NCI-H1417 (cell line): ENCODE measurements at places on chromosomes 5 and 9.

- DNase-seq = no peak
These were observed 25.4 kb upstream of the EXOC3 start for GRCh38 chr5:417301-418161.

DNA sequence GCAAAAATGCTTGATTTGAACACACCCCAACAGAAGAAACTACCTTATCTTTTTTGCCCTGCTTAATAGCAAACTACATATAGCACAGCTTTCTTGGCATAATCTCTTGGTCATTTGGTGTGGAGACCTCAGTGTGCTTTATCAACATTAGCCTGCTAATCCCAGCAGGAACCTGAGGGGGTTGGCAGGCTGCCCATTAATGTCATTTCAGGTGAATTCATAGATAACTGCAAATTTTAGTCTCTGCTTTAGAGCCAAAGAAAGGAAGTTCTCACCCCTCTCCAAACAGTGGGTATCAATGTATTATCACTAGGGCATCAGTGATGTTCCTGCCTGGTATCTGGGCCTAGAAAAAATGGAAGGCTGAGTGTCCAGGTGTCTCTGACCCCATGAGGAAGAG is 489.0 kb downstream of the NTRK2 start:
- no peak for DNase-seq

- no peak for DNase-seq
These were observed 54.4 kb downstream of the ZNF622 start for GRCh38 chr5:16411235-16411634.

GRCh38 chr9:131880833-131881583 is 141.1 kb upstream of the RAPGEF1 start:
- DNase-seq = no peak

- DNase-seq = no peak
These were observed 150.3 kb downstream of the GIN1 start for GRCh38 chr5:102969641-102970040.

DNA sequence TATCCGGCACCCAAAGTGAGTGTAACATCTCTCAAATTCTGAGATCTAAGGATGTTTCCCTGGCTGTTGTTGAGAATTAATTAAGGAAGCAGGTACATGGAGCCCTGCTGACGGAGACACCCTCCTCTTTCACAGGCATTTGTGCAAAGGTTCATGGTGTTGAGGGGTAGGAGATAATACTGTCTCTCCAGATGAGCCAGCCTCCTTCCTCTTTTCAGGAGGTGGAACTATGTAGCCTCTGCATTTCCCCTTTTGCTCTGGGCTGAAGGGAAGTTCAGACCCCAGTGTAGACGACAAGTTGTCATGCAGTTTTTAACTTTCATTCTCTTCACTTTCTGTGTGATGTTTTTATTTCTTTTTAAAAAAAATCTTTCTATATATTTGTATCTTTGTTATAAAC is 107.5 kb downstream of the GALNT10 start:
- no peak for DNase-seq

GRCh38 chr5:127577458-127577857 is 60.0 kb downstream of the PRRC1 start:
- DNase-seq = no peak

GRCh38 chr9:84349671-84350070 is 9.1 kb upstream of the SLC28A3 start:
- no peak for DNase-seq

GRCh38 chr9:75814667-75815066 is 75.8 kb upstream of the PCSK5 start:
- DNase-seq = no peak

DNA sequence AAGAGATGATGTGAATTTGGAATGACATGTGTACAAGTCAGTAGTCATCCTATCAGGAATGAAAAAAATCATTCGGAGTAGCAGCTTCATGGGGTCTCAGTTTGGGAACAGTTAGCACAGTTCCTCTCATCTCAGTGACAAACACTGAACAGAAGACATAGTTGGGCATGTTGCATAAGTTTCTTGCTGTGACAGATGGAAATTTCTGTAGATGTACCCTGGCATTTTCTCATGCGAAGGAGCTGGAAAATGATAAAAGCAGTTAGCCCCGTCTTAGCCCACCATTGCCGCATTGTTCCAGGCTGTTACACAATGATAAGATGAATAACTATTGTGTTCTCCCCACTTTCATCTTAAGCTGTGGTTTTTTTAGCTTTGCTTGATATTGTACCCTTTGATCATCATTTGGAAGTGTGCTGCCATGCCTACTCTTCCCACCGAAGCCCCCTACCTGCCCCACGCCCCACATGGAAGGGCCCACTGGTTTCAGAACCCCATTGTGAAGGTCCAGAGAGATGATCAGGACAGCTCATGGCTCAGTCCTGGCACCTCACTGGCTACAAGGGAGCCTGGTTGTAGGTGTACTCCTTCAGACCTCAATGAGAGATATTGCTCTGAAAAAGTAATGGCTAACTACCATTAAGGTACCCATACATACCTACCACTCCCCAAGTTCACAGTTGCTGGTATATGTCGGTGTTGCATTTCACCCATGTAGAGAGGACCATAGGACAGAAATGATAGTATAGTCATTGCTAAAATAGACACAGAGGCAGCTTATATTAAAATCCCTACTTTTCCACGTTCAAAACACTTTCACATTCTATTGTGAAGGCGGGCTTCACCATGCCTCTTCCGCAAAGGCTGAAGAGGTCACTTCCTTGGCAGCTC is 38.8 kb downstream of the SFXN1 start:
- DNase-seq = no peak

- no peak for DNase-seq
These were observed 17.5 kb upstream of the LHFPL2 start for GRCh38 chr5:78666041-78666444.
